MCF 10A (cell line): ENCODE measurements at places on chromosomes 3 and 15. TPM values are rescaled to one million over a fixed set of nuclear protein-coding genes. Genes with fewer than 3 reads are reported as not detected.

DNA sequence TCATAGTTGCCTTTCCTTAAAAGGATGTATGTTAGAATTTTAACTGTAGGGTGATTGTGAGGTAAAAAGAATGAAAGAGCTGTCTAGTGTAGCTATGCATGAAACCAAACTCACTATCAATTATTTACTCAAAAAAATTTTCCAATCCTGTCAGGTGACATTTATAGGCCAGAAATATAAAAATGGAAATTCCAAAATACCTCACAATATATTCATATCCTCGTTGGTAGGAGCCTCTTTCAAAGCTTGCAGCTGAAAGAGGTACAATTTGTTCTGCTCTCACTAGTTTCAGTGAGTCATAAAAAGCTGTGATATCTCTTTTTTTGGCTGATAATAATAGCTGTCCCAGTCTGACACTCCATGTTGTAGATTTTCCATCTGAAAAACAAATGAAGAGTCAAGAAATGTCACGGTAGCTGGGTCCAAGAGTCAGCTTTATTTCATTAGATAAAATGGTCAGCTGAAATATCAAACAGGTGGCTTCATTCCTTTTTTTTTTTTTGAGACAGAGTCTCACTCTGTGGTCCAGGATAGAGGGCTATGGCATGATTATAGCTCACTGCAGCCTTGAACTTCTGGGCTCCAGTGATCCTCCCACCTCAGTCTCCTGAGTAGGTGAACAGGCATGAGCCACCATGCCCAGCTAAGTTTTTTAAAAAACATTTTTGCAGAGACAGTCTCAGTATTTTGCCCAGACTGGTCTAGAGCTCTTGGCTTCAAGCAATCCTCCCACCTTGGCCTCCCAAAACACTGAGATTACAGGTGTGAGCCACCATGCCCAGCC lies 50.8 kb upstream of the XRN1 start:
- no peak for DNase-seq
- H3K27me3 ChIP-seq = no peaks in the 10 kb centered on the region
- H3K36me3 ChIP-seq = peaks cover 63% of the 10 kb centered on the region
- peak overlapping the region; percentile 76 for H3K27ac ChIP-seq
- peaks cover 16% of the 10 kb centered on the region for H3K4me1 ChIP-seq

SNTN gene
- total RNA-seq = not detected in 2 replicates

SLC22A14 gene
- total RNA-seq = 0.44 and 0.64 TPM in 2 replicates

LRRC31 gene
- not detected in 2 replicates for total RNA-seq

- no peak overlapping the region for H3K27ac ChIP-seq
- H3K4me1 ChIP-seq = no peaks in the 10 kb centered on the region
- DNase-seq = peak; percentile 22
- H3K36me3 ChIP-seq = no peaks in the 10 kb centered on the region
- H3K4me3 ChIP-seq = no peak overlapping the region
- no peaks in the 10 kb centered on the region for H3K27me3 ChIP-seq
These were observed 70.5 kb upstream of the BOC start for GRCh38 chr3:113140876-113141275.

MKRN3 gene
- total RNA-seq = not detected in 2 replicates

DNA sequence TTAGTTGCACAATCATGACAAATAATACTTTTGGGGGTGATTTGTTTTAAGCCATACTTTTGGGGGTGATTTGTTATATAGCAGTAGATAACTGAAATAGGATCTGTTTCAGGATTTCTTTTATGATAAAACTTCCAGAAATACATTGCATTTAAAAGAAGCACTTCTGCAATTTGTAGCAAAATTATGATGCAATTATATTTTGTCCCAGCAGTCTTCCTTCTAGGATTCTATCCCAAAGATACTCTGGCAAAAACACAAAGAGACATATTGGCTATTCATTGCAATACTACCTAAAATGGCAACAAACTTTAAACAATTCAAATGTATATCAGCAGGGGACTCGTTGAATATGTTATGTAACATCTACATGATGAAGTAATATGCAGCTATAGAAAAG lies 78.9 kb upstream of the ANKRD28 start:
- peaks cover 8% of the 10 kb centered on the region for H3K4me1 ChIP-seq
- H3K27ac ChIP-seq = no peak overlapping the region
- H3K4me3 ChIP-seq = no peak overlapping the region
- H3K36me3 ChIP-seq = no peaks in the 10 kb centered on the region

NLGN1 gene
- not detected in 2 replicates for total RNA-seq

GOLGA8S gene
- 0.16 and 0.17 TPM in 2 replicates for total RNA-seq

DNA sequence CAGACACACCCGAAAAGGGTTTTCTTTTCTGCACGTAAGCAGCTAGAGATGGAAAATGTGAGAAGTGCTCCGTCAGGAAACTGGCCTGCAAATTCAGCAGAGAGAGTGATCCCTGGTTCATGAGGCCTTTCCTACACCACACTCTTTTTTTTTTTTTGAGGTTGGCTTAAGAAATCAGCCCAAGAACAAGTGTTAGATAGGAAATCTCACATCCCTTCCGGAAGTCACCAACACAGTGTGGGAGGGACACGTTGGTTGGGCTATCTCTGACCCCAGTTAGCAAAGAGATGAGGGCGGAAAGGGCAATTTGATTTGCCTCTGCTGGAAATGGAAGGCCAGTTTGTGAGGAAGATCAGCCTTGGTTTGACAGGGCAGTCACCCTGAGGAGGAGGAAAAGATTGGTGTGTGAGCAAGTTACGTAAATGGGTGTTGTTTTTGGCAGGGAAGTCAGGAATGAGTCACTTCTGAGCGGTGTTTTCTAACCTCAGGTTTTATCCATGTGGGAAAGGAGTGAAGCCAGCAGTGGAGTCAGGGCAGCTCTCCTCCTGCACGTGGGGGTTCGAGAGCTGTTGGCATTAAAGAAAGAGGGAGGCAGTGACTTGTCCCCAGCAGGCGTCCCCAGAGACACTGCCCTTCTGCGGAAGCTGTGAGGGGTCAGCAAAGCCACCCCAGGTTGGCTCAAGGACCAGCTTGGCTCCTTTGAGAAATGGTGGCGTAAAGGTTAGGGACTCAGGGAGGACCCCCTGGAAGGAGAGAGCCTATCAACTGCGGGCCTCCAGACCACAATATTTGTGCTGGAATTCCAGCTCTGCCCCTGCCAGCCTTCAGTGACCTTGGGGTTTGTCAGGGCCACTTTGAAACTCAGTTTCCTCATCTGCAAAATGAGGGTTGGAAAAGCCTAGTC lies 237.6 kb upstream of the BHLHE40 start:
- H3K36me3 ChIP-seq = no peaks in the 10 kb centered on the region
- DNase-seq = peak; percentile 99
- peaks cover 32% of the 10 kb centered on the region for H3K4me1 ChIP-seq
- H3K27ac ChIP-seq = peak overlapping the region; percentile 14

GRCh38 chr3:119637679-119638477 lies 22.5 kb downstream of the POPDC2 start:
- no peaks in the 10 kb centered on the region for H3K27me3 ChIP-seq
- peaks cover 32% of the 10 kb centered on the region for H3K4me1 ChIP-seq
- no peak overlapping the region for H3K4me3 ChIP-seq
- no peaks in the 10 kb centered on the region for H3K36me3 ChIP-seq
- H3K27ac ChIP-seq = peak overlapping the region; percentile 90
- DNase-seq = peak; percentile 58
